ENCODE measurements at places on chromosomes 6 and 20.

DNA sequence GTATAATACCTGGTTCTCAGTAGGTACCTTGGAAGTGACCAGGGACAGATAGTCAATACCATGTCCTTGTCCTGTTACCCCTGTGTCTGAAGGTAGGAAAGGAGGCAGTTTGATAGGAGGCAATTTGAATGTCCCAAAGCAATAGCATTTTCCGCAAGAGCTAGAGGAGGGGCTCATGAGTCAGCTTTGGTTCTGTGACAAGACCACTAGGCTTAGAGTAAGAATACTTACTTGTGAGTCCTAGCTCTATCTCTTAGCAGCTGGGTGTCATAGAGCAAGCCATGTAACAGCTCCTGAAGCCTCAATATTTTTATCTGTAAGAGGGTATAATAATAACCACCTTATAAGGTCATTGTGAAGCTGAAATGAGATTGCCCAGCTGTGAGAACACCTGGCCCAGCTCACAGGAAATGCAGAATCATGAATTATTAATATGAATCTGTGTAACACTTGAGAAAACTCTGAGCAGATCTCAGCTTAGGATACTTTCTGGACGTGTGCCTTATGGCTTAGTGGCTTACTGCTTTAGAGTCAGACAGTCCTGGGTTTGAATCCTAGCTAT is 58.6 kb downstream of the DAAM2 start:
- no peak for DNase-seq

GRCh38 chr20:54335299-54335698 is 127.4 kb downstream of the PFDN4 start:
- DNase-seq: no peak

DNA sequence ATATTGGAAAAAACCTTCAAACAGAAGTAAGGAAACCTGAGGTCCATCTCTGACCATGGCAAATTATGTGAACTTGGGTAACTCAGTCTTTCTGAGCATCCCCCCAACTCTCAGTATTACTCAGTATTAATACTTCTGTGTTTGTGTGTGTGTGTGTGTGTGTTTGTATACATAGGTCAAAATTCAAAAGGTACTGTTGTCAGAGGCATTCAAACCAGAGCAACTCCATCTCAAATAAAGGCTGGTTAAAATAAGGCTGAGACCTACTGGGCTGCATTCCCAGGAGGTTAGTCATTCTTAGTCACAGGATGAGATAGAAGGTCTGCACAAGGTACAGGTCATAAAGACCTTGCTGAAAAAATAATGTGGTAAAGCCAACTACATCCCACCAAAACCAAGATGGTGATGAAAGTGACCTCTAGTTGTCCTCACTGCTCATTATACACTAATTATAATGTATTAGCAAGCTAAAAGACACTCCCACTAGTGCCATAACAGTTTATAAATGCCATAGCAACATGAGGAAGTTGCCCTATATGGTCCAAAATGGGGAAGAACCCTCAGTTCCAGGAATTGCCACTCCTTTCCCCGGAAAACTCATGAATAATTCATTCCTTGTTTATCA is 33.3 kb upstream of the SLC22A16 start:
- DNase-seq: peak; percentile 86

GRCh38 chr6:20464847-20465246 is 63.2 kb downstream of the E2F3 start:
- peak; percentile 73 for DNase-seq

DNA sequence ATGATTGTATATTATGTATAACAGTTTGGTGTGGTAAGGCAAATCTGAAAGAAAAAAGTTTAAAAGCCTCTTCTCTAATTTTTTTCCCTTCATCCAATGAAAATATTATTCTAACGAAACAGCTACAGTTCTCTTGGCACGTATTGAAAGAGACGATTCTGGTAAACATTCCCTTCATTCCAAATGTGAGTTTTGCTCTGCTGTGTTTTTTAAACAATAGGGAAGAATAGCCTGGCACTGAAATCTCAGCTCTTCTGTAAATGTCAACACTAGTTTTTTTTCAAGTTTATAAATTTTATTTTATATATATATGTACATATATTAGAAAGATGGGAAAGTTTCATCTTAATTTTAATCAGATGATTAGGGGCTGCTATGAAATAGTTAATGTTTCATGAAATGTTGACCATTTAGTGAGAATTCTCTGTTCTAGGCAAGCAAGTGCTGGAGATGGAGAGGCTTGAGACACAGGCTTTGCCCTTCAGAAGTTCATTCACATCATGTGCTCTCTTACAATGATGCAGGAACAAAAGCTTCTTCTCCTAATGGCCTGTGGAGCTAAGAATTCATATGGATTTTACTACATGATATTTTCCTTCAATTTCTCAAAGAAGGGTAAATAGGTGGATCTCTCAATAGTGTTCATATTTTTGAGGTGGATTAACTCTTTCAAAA is 4.1 kb downstream of the PAQR8 start:
- no peak for DNase-seq

GRCh38 chr6:11141295-11141694 is 29.8 kb upstream of the ERVFRD-1 start:
- DNase-seq: no peak

GRCh38 chr6:135568379-135568778 is 70.8 kb upstream of the AHI1 start:
- no peak for DNase-seq

- DNase-seq: no peak
Measured at GRCh38 chr20:43921227-43921780, 6.7 kb downstream of the TOX2 start.

Data from foreskin keratinocyte (primary cell).